ENCODE measurements at places on chromosomes 5 and 9.

- peak; percentile 82 for DNase-seq
Measured at GRCh38 chr5:138953387-138954256, 78.5 kb upstream of the LRRTM2 start.

GRCh38 chr5:55096861-55097260 is 5.6 kb upstream of the GZMA start:
- no peak for DNase-seq

GRCh38 chr9:81636255-81636599 is 53.1 kb downstream of the TLE1 start:
- no peak for DNase-seq

- DNase-seq = peak; percentile 63
Measured at GRCh38 chr9:117703537-117703936, 666 bp upstream of the TLR4 start.

- peak; percentile 58 for DNase-seq
Measured at GRCh38 chr9:71743217-71743705, 25.1 kb downstream of the CEMIP2 start.

DNA sequence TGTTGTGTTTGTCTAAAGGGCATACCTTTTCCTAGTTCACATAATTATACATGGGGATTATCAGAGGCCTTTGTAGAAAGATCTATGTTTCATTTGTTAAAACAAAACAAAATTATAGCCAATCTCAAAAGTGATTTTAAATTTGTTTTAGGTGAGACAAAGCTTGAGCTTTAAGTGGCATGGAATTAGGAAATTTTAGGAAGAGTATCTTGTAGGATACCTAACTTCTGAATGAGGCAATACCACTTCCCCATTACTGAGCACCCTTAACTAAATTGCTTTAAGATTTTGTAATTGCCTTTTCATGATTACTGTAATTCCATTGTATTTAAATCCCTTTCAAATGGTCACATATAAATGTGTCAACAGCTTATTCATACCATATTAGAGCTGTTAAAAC is 775.6 kb downstream of the NR2F1-AS1 start:
- DNase-seq = no peak

GRCh38 chr5:159547466-159548195 is 217.3 kb upstream of the IL12B start:
- no peak for DNase-seq

GRCh38 chr5:113061846-113062780 is 85.5 kb downstream of the DCP2 start:
- peak; percentile 83 for DNase-seq

GRCh38 chr9:130942679-130943078 is 3.6 kb upstream of the FIBCD1 start:
- DNase-seq = no peak

DNA sequence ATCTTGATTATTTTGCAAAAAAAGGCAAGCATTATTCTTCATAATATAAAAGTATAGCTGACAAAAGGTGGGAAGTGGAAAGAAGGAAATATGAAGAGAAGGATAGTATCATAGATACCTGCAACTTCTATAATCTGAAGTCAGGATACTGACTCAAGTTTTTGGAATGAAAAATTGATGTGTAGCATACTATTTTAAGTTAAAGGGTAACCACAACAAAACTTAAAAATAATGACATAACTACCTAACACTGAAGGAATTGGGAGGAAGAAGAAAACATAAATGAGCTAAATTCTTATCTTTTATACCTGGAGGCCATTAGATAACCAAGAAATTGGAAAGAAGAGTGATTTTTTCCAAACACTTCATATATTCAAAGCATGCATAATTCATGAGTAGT is 51.8 kb upstream of the TLE1 start:
- DNase-seq = no peak

DNA sequence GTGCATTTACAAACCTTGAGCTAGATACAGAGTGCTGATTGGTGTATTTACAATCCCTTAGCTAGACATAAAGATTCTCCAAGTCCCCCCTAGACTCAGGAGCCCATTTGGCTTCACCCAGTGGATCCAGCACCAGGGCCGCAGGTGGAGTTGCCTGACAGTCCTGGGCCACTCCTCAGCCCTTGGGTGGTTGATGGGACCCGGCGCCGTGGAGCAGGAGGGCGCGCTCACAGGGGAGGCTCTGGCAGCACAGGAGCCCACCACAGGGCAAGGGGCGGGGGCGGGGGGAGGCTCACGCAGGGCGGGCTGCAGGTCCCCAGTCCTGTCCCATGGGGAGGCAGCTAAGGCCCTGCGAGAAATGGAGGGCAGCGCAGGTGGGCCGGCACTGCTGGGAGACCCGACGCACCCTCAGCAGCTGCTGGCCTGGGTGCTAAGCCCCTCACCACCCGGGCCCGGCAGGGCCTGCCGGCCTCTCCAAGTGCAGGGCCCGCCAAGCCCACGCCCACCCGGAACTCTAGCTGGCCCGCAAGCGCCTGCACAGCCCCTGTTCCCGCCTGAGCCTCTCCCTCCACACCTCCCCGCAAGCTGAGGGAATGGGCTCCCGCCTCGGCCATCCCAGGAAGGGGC is 613.5 kb downstream of the TLE4 start:
- DNase-seq = no peak

GRCh38 chr9:88076286-88077070 is 61.8 kb downstream of the SPATA31C2 start:
- DNase-seq = peak; percentile 97

GRCh38 chr5:122415030-122415800 is 103.2 kb downstream of the SNCAIP start:
- DNase-seq = peak; percentile 86

DNA sequence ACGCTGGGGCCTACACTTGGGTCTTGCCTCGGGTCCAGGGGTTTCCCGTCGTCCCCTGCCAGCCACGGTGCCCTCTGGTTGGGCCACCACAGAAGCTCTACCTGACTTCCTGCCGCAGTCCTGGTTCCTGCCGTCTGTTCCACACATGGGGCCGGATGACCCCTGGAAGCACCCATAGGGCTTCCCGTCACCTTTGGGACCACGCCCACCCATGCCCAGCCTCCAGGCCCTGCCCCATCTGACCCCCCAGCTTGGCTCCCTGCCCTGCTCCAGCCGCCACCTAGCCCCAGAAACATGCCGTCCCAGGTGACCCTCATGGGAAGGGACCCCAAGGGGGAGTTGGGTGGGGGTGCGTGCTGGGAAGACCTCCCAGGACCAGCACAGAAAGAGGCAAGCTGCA is 13.7 kb downstream of the MRPL36 start:
- DNase-seq = no peak

- no peak for DNase-seq
Measured at GRCh38 chr5:142982821-142983200, 212.6 kb downstream of the ARHGAP26 start.

GRCh38 chr9:79667817-79668436 is 96.2 kb downstream of the TLE4 start:
- DNase-seq = peak; percentile 66

DNA sequence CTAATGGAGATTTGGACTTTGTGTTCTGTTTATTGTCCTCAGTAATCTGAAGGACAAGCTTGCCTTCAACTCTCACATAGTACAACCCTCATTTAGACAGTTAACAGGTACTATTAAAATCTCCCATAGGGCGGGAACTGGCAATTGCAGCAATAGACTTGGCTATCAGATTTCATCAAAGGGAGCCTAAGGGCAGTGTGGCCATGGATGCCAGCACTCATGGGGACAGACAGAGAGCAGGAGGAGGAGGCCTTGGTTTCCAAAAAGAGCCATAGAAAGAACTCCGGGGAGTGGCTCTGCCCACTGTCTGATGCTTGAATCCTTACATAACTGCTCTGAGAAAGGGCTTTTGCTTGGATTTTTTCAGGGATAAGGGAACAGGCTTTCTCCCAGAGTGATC is 6.8 kb downstream of the SLC36A1 start:
- no peak for DNase-seq

GRCh38 chr9:91039125-91039834 is 237.7 kb downstream of the SYK start:
- no peak for DNase-seq

DNA sequence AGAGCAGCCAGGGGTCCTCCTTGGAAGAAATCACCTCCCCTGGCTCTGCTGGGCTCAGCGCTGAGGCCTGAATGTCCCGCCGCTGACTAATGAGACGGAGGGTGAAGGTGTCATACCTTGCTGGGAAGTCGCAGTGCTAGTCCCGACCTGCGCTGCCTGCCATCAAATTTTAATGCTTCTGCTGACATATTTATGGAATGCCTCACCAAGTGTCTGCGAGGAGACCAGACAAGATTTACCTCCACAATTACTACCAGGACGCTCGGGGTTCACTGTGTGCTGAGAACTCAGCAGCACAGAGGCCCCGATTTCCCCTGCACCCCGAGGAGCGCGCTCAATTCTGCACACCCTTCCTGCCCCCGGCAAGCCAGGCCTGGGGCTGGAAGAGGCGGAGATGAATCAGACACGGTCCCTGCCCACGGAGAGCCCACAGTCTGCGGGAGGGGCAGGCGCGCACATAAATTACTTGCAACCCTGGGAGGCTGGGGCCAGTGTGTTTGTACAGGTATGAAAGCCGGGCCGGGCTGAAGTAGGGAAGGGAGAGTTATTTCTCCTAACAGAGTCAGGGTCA is 175.2 kb downstream of the PAX5 start:
- no peak for DNase-seq

DNA sequence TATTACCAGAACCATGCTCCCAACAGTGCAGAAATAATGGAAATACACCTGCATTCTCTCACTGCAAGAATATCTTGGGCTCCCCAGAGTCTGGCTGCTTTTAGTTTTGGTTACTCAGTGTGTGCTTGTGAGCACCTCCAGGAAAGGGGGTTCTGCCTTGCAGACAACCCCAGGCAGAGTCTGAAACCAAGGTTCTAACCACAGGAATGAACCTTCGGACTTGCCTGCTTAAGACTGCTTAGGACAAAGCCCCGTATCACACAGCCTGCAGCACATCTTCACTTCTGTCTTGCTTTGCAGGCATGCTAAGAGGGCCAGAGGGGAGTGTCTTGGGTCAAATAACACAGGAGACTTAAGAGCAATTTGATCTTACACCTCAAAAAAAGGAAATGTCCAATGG is 94.8 kb upstream of the SPATA31C2 start:
- DNase-seq = peak; percentile 10

DNA sequence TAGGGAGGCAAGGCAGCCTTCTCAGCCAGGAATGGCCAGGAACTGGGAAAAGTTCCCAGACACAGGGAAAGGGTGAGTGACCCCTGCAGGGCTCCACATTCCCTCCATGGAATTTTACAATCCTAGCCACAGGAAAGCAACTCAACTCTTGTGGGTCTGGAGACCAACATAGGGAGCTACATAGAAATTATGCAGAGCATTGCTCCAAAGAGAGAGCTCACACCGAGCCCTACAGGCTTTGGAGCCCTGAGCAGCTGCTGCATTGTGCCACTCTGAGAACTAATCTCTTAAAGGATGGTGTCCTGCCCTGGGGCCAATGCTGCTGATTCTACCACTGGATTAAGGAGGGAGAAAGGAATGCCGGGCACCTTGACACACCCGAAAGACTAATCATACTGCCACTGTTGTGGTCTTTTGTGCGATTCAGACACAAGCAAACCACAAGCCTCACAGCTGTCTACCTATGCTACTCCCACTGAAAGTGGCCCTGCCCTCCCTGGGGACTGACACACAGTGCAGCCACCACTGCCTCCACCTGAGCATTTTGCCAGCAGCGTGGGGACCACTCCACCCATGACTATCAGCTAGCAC is 1089.8 kb upstream of the NUDT12 start:
- DNase-seq = peak; percentile 12

- DNase-seq = no peak
Measured at GRCh38 chr5:172837640-172838039, 3.6 kb downstream of the ERGIC1 start.

- DNase-seq = peak; percentile 80
Measured at GRCh38 chr9:35258660-35259474, 97.1 kb downstream of the UNC13B start.

GRCh38 chr5:43638546-43638945 is 35.6 kb downstream of the NNT start:
- DNase-seq = no peak

- DNase-seq = no peak
Measured at GRCh38 chr9:89432986-89433530, 64.9 kb downstream of the SEMA4D start.

DNA sequence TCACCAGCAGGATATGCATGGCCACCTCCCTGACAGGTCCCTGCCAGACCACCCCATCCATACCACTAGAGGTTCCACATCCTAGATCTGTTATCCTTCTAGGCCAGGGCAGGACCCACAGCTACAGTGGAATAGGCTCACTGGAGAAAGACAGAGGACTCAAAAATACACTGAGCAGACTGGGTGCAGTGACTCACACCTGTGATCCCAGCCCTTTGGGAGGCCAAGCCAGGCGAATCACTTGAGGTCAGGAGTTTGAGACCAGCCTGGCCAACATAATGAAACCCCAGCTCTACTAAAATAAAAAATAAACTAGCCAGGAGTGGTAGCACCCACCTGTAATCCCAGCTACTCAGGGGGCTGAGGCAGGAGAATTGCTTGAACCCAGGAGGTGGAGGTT is 56.5 kb upstream of the TESK1 start:
- no peak for DNase-seq

- no peak for DNase-seq
Measured at GRCh38 chr9:108703429-108703828, 152.4 kb downstream of the ACTL7B start.
